ENCODE measurements at places on chromosomes 12 and 14. TPM values are rescaled to one million over a fixed set of nuclear protein-coding genes. Genes with fewer than 3 reads are reported as not detected.

GRCh38 chr12:109154451-109155438 lies 38.4 kb downstream of the ACACB start:
- peaks cover 27% of the 10 kb centered on the region for H3K4me1 ChIP-seq
- no peaks in the 10 kb centered on the region for H3K27me3 ChIP-seq
- H3K36me3 ChIP-seq: no peaks in the 10 kb centered on the region

- H3K36me3 ChIP-seq: no peaks in the 10 kb centered on the region
- no peaks in the 10 kb centered on the region for H3K27me3 ChIP-seq
- H3K4me3 ChIP-seq: no peak overlapping the region
- H3K4me1 ChIP-seq: no peaks in the 10 kb centered on the region
- no peak for DNase-seq
Measured at GRCh38 chr14:42860371-42860770, 1253.7 kb downstream of the LRFN5 start.

AMDHD1 gene
- 6.8 TPM for total RNA-seq

- peaks cover 10% of the 10 kb centered on the region for H3K36me3 ChIP-seq
- H3K4me3 ChIP-seq: no peak overlapping the region
- DNase-seq: no peak
- peaks cover 3% of the 10 kb centered on the region for H3K4me1 ChIP-seq
Measured at GRCh38 chr14:76191297-76191696, 39.6 kb downstream of the GPATCH2L start.

- no peak overlapping the region for H3K4me3 ChIP-seq
- no peaks in the 10 kb centered on the region for H3K27me3 ChIP-seq
- no peaks in the 10 kb centered on the region for H3K4me1 ChIP-seq
- H3K27ac ChIP-seq: no peak overlapping the region
- no peaks in the 10 kb centered on the region for H3K36me3 ChIP-seq
Measured at GRCh38 chr14:99254328-99255009, 17.5 kb downstream of the BCL11B start.

- peaks cover 79% of the 10 kb centered on the region for H3K4me1 ChIP-seq
- no peak for DNase-seq
- peak overlapping the region; percentile 90 for H3K4me3 ChIP-seq
- no peaks in the 10 kb centered on the region for H3K27me3 ChIP-seq
Measured at GRCh38 chr14:69615496-69616407, 4.4 kb downstream of the SUSD6 start.

DNA sequence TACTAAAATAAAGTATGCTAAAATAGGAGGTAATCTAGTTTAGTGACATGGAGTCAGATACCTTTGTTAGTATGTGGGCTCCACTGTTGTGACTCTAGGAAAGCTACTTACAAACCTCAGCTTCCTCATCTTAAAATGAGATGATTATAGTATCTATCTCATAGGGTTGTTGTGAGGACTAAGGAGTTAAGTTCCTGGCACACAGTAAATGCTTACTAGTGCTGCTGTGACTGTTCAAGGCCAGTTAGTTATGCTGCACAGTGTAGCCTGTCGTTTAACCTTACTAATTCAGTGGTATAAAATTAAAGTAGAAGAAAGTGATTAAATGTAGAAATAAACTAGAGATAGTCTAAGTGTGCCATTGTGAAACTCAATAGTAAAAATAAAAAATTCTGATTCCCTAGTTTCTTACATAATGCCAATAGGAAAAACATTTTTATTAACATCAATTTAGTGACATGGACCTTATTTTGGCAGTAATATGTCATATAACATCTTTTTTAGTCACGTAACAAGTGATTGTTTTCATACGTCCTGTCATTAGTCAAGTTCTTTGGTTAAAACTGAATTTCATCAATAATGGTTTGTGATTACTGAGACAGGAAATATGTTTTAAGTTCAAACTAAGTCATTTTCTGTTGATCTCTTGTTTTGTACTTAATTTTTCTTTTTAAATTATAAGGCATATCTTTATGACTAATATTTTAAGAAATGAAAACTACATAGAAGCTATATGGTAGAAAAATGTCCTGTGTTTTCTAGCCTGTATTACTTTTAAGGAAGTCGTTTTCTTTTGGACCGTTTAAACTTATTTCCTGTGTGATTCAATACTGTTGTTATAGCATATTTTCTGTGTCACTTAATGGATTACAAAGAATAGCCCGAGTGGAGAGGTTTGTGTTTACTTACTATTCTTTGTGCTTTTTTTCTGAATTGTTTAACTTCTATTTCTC lies 74.0 kb downstream of the PCNX1 start:
- H3K27me3 ChIP-seq: no peaks in the 10 kb centered on the region
- no peak for DNase-seq
- H3K4me3 ChIP-seq: no peak overlapping the region

- DNase-seq: no peak
- peak overlapping the region; percentile 55 for H3K27ac ChIP-seq
- H3K4me1 ChIP-seq: no peaks in the 10 kb centered on the region
- no peaks in the 10 kb centered on the region for H3K27me3 ChIP-seq
Measured at GRCh38 chr12:12081836-12082497, 11.2 kb downstream of the BCL2L14 start.

DNA sequence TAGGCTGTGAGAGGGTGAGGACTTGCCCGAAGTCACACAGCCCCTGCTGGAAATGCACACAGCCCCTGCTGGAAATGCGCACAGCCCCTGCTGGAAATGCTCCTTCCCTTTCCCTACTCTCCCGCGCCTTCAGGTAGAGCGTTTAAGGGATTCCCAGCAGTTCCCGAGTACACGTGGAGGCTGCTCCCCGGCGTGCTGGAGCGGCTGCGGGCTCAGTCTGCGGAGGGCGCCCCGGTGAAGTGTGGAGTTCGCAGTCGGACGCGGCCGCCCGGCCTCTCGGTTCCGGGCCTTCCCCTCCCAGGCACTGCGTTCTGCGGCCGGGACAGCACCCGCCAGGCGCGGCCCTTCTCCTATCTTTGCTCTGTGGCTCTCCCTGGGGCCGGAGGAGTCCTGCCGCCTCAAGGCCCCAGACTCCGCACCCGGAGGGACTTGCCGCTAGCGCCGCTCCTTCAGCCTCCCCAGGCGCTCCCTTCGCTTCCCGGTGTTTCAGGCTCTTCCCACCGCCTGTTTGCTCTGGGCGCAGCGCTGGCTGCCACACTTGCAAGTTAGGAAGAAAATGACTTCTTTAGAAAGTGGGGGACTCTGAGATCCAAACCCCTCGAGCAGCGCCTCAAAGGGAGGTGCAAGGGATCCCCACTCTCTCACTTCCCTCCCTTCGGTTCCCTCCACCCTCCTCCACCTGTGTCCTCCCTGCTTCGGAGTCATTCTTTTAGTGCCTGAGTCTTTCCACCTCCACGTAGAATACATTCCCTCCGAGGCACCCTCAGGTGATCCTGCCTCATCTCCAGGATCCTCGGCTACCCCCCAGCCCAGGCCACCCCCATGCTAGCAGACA lies 8.3 kb upstream of the TBX5 start:
- no peaks in the 10 kb centered on the region for H3K36me3 ChIP-seq
- H3K27ac ChIP-seq: no peak overlapping the region
- peaks cover 6% of the 10 kb centered on the region for H3K27me3 ChIP-seq
- H3K4me3 ChIP-seq: no peak overlapping the region
- H3K4me1 ChIP-seq: peaks cover 7% of the 10 kb centered on the region

DNA sequence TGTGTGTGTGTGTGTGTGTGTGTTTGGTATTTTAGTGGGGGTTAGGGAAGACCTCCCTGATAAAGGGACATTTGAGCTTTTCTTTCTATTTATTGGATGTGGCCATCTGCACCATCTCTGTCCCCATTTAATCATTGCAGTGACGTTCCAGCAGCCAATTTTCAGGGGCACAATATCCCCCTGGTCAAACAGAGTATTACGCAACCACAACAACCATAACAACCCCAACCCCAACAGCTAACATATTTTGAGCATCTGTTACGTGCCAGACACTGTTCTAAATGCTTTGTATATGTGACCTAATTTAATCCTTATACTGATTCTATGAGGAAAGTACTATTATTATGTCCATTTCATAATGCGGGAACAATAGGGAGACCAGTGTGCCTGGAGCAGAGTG lies 87.4 kb downstream of the TTC8 start:
- no peaks in the 10 kb centered on the region for H3K27me3 ChIP-seq
- H3K4me3 ChIP-seq: no peak overlapping the region
- H3K27ac ChIP-seq: no peak overlapping the region
- DNase-seq: no peak

DNA sequence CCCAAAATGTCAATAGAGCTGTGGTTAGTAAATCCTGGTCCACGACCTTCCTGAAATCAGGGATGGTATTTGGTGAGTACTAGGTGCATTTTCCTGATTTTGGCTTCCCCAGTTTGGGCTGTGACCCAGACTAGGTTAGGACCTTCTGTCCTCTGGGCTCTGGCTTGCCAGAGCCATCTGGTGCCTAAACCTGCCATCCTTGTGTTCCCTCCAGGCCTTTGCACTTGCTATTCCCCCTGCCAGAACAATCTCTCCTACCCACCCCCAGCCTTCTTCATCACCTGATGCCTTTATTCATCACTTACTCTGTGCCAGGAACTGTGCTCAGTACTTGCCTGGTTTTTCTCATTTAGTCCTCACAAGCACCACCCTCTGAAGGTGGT lies 216.7 kb downstream of the RBM19 start:
- H3K27ac ChIP-seq: no peak overlapping the region
- H3K4me1 ChIP-seq: no peaks in the 10 kb centered on the region
- H3K4me3 ChIP-seq: no peak overlapping the region
- DNase-seq: no peak
- H3K36me3 ChIP-seq: no peaks in the 10 kb centered on the region

SFSWAP gene
- total RNA-seq: 27.9 TPM

- H3K4me1 ChIP-seq: peaks cover 5% of the 10 kb centered on the region
- H3K27ac ChIP-seq: no peak overlapping the region
- DNase-seq: no peak
- H3K4me3 ChIP-seq: no peak overlapping the region
- peaks cover 44% of the 10 kb centered on the region for H3K36me3 ChIP-seq
Measured at GRCh38 chr14:52007637-52008036, 18.3 kb downstream of the RTRAF start.

DNA sequence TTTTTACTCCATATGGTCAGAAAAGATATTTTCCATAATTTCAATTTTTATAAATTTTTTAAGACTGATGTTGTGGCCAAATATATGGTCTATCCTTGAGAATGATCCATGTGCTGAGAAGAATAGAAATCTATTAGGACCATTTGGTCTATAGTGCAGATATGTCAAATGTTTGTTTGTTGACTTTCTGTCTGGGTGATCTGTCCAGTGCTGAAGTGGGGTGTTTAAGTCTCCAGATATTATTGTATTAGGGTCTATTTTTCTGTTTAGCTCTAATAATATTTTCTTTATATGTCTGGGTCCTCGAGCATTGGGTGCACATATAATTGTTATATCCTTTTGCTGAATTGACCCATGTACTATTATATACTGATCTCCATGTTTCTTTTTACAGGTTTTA lies 308.9 kb upstream of the LMO3 start:
- no peak overlapping the region for H3K4me3 ChIP-seq
- H3K27ac ChIP-seq: no peak overlapping the region
- H3K36me3 ChIP-seq: no peaks in the 10 kb centered on the region
- no peaks in the 10 kb centered on the region for H3K27me3 ChIP-seq
- H3K4me1 ChIP-seq: no peaks in the 10 kb centered on the region

DNA sequence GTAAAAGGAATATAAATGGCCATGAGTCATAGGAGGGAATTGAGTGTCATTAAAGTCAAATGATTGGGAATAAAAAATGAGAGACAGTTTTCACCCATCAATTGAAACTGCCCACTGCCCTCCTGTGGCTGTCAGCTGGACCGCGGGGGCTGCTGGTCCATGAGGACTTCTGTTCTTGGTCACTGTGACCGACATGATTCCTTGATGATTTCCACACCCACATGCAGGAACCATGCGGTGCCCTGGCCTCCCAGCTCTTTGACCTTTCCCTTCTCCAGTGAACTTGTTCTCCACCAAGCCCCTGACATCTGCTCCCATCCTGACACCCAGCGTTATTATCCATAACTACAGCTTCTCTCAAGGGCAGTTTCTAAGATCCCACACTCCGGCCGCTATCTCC lies 48.4 kb downstream of the C12orf75 start:
- no peaks in the 10 kb centered on the region for H3K36me3 ChIP-seq
- no peaks in the 10 kb centered on the region for H3K27me3 ChIP-seq

DNA sequence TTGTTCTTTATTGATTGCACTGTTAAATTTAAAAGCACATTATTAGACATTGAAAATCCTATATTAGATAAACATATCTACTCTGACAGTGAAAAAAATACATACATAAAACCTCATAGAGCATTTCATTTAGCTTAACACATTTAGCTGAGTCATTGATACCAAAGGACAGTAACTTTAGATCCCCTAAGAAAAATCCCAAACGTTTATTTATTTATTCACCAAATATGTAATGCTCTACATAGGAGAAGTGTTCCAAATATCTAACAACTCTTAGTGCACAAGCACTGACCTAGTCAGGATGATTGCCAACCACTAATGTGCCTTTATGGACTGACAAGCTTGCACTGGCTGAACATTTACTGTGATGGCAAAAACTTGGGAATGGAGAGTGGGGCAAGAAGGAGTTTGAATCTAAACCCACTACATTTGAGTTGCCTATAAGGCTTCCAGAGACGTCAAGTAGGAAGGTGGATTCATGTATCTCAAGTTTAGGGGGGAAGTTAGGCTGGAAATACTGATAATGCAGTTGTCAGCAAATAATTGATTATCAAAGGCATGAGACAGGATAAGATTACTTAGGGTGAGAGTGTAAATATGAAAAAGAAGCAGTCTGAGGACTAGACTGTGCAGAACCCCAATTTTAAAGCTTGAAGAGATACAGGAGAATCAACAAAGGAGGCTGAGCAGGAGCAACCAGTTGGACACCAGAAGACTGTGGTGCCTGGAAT lies 156.4 kb downstream of the PLCZ1 start:
- H3K27ac ChIP-seq: no peak overlapping the region
- no peaks in the 10 kb centered on the region for H3K4me1 ChIP-seq
- no peaks in the 10 kb centered on the region for H3K36me3 ChIP-seq

LRRC74A gene
- not detected for total RNA-seq

GRCh38 chr14:71645656-71646055 lies 286.6 kb upstream of the RGS6 start:
- H3K36me3 ChIP-seq: no peaks in the 10 kb centered on the region
- no peak for DNase-seq
- H3K4me1 ChIP-seq: peaks cover 3% of the 10 kb centered on the region
- no peak overlapping the region for H3K4me3 ChIP-seq
- no peak overlapping the region for H3K27ac ChIP-seq
